ENCODE measurements at places on chromosomes 5 and 9. TPM values are rescaled to one million over a fixed set of nuclear protein-coding genes. Genes with fewer than 3 reads are reported as not detected.
A peak's percentile ranks its signal among the peaks of the same experiment; 100 is the strongest.

DNA sequence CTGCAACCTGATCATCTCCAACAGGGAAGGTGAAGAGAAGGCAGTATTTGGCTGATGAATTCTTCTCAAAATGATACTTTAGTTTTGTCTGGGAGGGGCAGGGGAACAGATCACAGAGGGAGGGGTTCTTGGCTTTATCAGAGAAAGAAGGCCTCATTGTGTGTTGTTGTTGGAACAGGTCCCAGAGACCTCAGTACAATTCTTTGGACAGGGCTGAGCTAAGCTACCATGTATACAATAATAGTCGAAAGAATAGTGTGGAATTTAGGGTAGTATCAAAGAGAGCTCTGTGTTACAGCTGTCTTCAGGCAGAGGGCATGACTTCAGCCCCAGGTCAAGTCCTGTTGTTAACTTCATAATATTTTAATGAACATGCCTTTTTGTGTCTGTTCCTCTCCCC is 39.9 kb downstream of the ARHGAP26 start:
- DNase-seq, result no peak

GARNL3 gene
- 0.86 TPM for total RNA-seq

MEGF10 gene
- total RNA-seq, result 0.97 TPM

TRIM41 gene
- total RNA-seq, result 9.9 TPM

DNA sequence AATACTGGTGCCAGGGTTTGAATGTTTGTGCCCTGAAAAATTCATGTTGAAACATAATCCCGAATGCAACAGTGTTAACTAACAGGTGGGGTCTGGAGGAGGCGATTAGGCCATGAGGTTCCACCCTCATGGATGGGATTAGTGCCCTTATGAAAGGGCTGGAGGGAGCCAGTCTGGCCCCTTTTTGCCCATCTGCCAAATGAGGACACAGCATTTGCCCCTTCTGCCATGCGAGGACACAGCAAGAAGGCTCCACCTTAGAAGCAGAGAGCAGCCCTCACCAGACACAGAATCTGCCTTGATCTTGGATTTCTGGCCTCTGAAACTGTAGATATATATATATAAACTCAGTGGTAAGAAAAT is 32.6 kb upstream of the RNF130 start:
- no peak for DNase-seq

DNA sequence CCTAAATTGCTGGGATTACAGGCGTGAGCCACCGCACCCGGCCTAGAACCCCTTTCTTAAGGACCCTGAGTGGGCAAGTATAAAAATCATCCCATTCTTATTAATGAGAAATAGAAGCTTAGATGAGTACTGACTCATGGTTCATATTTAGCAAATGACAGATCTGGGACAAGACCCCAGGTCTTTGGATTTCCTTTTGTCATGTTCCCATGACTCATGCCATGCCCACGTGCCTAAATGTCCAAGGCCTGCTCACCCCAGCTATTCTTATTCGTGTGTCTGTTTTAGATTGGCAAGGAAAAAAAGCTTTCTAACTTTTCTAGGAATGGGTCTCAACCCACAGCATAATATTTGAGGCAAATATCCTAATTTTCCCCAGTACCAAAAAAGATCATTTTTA is 57.7 kb upstream of the RPS23 start:
- DNase-seq, result no peak

GRCh38 chr9:34884747-34885189 is 73.3 kb upstream of the PHF24 start:
- DNase-seq, result no peak

- no peak for DNase-seq
These were observed 76.0 kb upstream of the TMC1 start for GRCh38 chr9:72445306-72445995.

GRCh38 chr5:29193972-29194371 is 1999.5 kb upstream of the CDH6 start:
- no peak for DNase-seq

GRCh38 chr9:86754581-86755560 is 192.4 kb downstream of the GAS1 start:
- no peak for DNase-seq

DNA sequence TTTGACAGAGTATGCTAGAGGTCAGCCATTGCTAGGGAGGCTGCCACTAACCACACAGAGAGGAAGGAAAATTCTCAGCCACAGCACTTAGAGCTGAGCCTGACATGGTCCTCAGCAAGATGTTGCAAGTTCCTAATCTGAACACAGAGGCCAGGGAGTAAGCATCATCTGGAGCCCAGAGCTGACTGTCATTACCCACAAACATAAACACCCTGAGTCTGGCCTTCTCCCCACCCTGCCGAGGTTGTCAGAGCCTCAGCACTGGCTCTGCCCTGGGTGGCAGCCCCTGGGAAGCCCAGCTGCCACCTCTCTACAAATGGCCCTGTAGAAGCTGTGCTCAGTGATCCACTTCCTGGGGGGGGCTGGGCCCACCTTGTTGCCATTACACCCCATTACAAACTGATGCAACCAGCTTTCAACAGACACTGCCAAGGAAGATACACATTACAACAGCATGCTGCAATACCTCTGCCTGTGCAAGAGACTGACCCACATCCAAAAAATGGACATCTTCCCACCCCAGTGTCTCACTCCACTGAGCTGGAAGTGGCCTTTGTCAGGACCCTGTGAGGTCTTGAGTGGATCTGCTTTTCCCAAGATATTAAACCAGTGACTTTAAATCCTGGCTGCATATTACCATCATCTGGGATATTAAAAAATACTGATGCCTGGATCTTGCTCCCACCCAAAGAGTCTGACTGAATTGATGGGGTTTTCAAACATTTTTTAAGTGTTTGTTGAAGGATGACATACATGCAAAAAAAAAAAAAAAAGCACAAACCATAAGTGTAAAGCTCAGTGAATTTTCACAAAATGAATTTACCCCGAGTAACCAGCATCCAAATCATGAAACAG is 33.0 kb downstream of the IRF1 start:
- peak; percentile 97 for DNase-seq

PTPDC1 gene
- 11.9 TPM for total RNA-seq

DAB2 gene
- 332 TPM for total RNA-seq

DNA sequence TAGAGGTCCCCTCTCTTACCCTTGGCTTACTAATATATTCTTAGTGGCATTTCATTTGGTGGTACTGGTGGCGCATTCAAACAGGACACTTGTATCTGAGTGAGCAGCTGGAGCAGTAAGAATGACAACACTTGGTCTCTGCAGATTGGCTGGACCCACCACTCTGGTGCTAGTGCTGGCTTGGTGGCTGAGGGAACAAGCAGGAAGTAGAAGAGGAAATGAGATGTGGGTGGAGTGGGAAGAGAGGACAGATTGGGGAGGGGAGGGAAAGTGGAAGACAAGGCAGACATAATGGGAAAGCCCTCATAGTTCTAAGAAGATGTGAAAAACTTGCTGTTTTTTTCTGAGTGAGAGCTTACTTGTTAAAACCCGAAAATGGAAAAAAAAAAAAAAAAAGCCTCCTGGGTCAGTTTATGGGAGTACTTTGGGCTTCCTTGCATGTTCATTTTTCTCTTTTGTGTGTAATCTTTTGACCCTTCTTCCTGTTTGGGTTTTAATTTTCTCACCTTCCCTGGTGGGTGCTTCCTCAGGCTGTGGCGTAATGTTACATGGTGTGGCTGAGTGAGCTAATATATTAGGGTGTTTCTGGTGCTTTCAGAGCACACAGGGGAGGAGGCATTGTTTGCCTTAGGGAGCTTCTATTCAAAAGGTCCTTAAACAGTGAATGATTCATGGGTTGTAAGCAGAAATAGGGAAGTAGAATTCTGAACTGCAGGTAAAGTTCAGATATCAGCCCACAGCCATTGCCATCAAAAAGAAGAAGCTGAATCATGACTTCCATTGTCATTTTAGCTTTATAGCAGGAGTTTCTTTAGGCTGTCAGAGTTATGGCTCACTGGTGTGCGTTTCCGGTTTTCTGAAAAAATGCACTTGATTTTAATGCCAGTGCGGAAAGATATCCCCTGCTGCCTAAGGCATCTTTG is 52.3 kb downstream of the TLE4 start:
- DNase-seq, result peak; percentile 17

IFNA13 gene
- not detected for total RNA-seq

DNA sequence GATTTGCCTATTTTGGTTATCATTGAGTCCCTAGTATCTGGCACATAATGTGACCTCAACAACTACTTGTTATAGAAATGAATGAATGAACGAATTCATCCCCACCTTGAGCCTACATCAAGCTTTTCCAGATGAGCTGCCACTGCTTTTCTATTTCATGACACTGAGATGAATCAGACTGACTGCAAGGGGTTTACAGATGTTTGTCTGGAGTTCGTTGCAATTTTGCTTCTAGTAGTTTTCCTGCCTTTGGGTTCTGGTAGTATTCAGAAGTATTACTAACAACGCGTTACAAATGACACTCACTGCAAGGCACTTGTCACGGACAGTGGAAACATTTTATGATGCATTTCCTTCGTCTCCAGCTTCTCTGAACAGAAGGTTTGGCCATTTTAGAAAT is 222.3 kb downstream of the CD180 start:
- DNase-seq, result no peak

DNA sequence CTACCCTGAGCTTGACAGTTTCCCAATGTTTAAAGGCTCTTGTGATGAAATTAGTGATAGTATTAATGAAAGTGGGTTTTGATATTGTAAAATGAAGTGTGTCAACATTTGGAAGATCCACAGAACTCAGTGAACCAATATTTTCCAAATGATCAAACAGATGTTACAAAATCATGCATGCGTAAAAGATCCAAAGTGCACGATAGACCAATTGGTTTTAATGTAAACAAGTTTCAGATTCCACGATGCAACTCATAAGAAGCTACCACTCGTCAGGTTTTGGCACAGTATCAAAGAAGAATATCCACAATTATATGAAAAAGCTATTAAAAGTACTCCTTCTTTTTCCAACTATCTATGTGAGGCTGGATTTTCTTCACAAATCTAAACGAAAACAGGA is 82.3 kb downstream of the SLC38A9 start:
- no peak for DNase-seq

DELE1 gene
- total RNA-seq, result 34.1 TPM

DNA sequence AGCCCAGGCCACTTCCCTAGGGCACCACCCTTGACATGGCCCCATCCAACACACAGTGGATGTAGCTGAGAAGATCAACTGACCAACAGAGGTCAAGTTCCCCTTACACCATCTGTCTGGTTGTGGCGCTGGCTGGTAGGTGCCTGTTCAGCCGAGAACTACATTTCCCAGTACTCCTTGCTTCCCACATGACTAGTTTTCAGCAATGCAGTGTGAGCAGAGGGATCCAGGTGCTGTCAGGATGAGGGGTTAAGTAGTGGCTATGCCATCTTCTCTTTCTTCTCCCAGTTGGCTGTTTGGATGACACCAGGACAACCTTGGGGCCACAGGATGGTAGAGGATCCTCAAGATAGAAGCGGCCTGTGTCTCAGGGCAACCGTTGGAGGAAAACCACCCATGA is 48.6 kb upstream of the SH3PXD2B start:
- DNase-seq, result no peak
